Germinal center (tissue), 1 donor: ENCODE measurements at places on chromosomes 16 and 17.
A peak's percentile ranks its signal among the peaks of the same experiment; 100 is the strongest.

- no peak for DNase-seq
These were observed 28.7 kb upstream of the DNAH17 start for GRCh38 chr17:78605886-78606285.

- DNase-seq: no peak
These were observed 17.9 kb downstream of the MT1X start for GRCh38 chr16:56700195-56700594.

GRCh38 chr16:6993544-6993943, 339.1 kb upstream of the RBFOX1 start:
- no peak for DNase-seq

DNA sequence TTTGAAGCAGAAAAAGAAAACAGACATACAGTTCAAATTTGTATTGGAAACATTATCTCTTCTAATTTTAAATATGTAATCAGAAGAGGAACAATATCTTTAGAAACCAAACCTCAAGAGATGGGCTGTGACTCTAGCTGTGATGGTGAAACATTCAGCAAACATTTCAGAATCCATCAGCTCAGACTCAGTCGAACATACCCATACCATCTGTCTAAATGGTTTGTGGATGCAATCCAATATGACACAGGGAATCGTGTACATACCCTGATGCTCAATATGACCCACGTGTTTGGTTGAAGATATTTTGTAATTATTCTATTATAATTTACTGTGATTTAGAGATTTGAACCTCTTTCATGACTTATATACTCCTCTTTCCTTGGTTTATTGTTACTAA, 665.2 kb upstream of the CDH8 start:
- no peak for DNase-seq

GRCh38 chr17:7403727-7403976, 245 bp downstream of the TMEM256 start:
- DNase-seq: no peak

DNA sequence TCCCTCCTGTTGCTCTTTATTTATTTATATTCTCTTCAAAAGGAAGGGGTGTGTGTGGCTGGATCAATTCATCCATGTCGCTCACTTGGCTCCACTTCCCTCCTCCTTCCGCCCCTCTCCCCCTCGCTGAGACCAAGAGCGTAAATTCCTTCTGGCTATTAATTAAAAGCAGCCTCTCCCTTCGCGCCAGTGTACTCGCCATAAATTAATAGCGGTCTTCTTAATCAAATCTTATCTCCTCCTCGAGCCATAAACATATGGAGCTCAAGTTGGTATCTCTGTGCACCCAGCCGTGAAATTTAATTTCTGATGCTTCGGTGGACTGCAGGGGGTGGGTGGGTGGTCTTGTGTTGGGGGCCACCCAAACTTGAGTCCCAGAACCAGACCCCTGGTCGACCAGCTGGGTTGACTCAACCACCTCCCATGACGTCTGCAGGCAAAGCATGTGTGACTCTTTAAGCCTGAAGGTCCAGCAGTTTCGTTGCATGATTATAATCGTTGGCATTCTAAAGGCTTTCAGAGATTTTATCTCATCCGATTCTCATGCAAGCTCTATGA, 57.9 kb downstream of the SDK2 start:
- no peak for DNase-seq

DNA sequence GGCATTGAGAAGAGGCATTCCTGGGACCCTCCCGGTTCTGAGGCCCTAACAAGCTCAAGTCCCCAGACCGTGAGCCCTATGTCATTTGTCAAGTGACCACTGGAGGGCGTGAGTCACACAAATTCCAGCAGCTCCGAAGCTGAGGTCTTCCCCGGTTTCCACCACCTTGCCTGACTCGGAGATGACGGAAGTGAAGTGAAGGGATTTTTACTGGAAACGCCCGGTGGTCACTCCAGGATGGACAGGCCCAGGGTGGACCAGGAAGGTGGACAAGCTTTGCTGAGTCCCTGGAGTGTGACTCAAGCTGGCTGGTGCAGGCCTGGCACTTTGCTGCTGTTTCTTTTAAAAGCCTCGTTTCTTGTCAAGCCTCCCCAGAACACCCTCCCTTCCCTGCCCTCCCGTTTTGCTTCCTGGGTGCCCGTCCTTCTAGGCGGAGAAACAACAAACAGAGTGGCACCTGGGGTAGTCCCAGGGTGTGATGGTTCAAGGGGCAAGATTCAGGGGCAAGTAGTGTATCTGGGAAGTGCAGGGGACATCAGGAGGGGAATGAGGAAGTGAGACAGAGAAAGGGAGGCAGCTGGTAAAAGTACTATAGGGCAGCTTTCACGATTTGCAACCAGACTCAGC, 5.3 kb upstream of the NOS2 start:
- peak; percentile 79 for DNase-seq

- peak; percentile 87 for DNase-seq
These were observed 5.7 kb downstream of the MATCAP1 start for GRCh38 chr16:67177743-67178699.

DNA sequence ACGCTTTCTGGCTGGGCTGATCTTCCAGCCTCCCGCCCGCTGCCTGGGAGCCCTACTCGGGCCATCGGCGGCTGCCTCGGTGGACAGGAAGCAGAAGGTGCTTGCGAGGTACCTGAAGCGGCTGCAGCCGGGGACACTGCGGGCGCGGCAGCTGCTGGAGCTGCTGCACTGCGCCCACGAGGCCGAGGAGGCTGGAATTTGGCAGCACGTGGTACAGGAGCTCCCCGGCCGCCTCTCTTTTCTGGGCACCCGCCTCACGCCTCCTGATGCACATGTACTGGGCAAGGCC, 30.7 kb downstream of the CIITA start:
- no peak for DNase-seq

- no peak for DNase-seq
These were observed 32.9 kb downstream of the SMYD4 start for GRCh38 chr17:1796800-1797199.

GRCh38 chr16:35559911-35560636, 2100.7 kb downstream of the TP53TG3F start:
- DNase-seq: no peak
